Type B pancreatic cell (in vitro differentiated cells): ENCODE measurements at places on chromosomes 11 and 22. TPM values are rescaled to one million over a fixed set of nuclear protein-coding genes. Genes with fewer than 3 reads are reported as not detected.

MMP27 gene
- total RNA-seq: not detected in 2 replicates

OR8I2 gene
- total RNA-seq: not detected in 2 replicates

FIBIN gene
- 0.43 and 0.65 TPM in 2 replicates for total RNA-seq

MMP1 gene
- 6.5 and 14.3 TPM in 2 replicates for total RNA-seq

SCGB1C1 gene
- not detected in 2 replicates for total RNA-seq

CLP1 gene
- 16.9 and 20.7 TPM in 2 replicates for total RNA-seq

TMEM9B gene
- total RNA-seq: 26.1 and 45.5 TPM in 2 replicates

BARX2 gene
- 62.1 and 186 TPM in 2 replicates for total RNA-seq

PDHX gene
- 40.3 and 46.0 TPM in 2 replicates for total RNA-seq

SEC14L6 gene
- total RNA-seq: 0.98 and 1.5 TPM in 2 replicates

PYGM gene
- total RNA-seq: 2.0 and 239 TPM in 2 replicates

ANO1 gene
- total RNA-seq: 14.9 and 29.2 TPM in 2 replicates

OR56A1 gene
- total RNA-seq: not detected in 2 replicates

P2RY2 gene
- 12.1 and 25.3 TPM in 2 replicates for total RNA-seq

KRTAP5-8 gene
- total RNA-seq: not detected in 2 replicates

OVOL1 gene
- 7.7 and 39.8 TPM in 2 replicates for total RNA-seq

KRTAP5-11 gene
- total RNA-seq: not detected in 2 replicates

SMIM38 gene
- total RNA-seq: 0.52 and 5.3 TPM in 2 replicates

GANAB gene
- 278 and 372 TPM in 2 replicates for total RNA-seq
